ENCODE measurements at places on chromosomes 4 and X. TPM values are rescaled to one million over a fixed set of nuclear protein-coding genes. Genes with fewer than 3 reads are reported as not detected.

GRCh38 chr4:123023647-123024046, 101.2 kb upstream of the NUDT6 start:
- no peaks in the 10 kb centered on the region for H3K36me3 ChIP-seq
- no peak overlapping the region for H3K27ac ChIP-seq
- H3K4me1 ChIP-seq = peaks cover 10% of the 10 kb centered on the region
- H3K27me3 ChIP-seq = no peaks in the 10 kb centered on the region
- H3K4me3 ChIP-seq = no peak overlapping the region

- no peaks in the 10 kb centered on the region for H3K36me3 ChIP-seq
- no peak overlapping the region for H3K4me3 ChIP-seq
- no peaks in the 10 kb centered on the region for H3K4me1 ChIP-seq
- no peaks in the 10 kb centered on the region for H3K27me3 ChIP-seq
Observed at GRCh38 chrX:96449191-96449590, 235.5 kb upstream of the DIAPH2 start.

- no peak overlapping the region for H3K4me3 ChIP-seq
- no peak for DNase-seq
- H3K27me3 ChIP-seq = peaks cover 39% of the 10 kb centered on the region
- peaks cover 8% of the 10 kb centered on the region for H3K4me1 ChIP-seq
- H3K27ac ChIP-seq = no peak overlapping the region
- H3K36me3 ChIP-seq = no peaks in the 10 kb centered on the region
Observed at GRCh38 chr4:7635445-7636239, 200.9 kb upstream of the PSAPL1 start.

DNA sequence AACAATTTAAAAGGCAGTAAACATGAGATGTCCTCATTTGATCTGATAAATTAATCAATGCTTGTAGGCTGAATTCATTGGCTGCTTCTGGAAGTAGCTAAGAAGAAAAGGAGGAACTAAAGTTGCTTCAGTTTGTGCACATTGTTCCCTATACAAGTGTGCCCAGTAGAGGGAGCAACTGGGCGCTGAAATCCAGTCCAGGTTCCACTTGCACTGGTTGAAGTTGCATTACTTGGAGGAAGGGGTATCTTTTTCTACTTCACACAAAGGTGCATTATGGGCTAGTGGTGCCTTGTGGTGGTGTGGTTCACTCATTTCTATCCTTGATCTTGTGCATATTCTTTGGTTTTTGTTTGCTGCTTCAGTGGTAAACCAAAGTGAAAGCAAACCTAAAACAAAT, 67.9 kb upstream of the SOX3 start:
- H3K27ac ChIP-seq = no peak overlapping the region
- no peaks in the 10 kb centered on the region for H3K4me1 ChIP-seq
- H3K27me3 ChIP-seq = no peaks in the 10 kb centered on the region
- H3K36me3 ChIP-seq = no peaks in the 10 kb centered on the region
- H3K4me3 ChIP-seq = no peak overlapping the region
- no peak for DNase-seq

Gene NLRP2B
- polyA plus RNA-seq = not detected

Measured in keratinocyte (primary cell).